GM12865 (cell line): ENCODE measurements at places on chromosomes 2 and 18.

- DNase-seq: no peak
These were observed 311.1 kb downstream of the NR4A2 start for GRCh38 chr2:156021146-156022040.

GRCh38 chr18:74742573-74743243 is 145.0 kb downstream of the ZNF407 start:
- DNase-seq: no peak

GRCh38 chr2:150520033-150520432 is 32.6 kb upstream of the RND3 start:
- no peak for DNase-seq

- DNase-seq: no peak
These were observed 670 bp downstream of the KCNIP3 start for GRCh38 chr2:95297639-95298395.

DNA sequence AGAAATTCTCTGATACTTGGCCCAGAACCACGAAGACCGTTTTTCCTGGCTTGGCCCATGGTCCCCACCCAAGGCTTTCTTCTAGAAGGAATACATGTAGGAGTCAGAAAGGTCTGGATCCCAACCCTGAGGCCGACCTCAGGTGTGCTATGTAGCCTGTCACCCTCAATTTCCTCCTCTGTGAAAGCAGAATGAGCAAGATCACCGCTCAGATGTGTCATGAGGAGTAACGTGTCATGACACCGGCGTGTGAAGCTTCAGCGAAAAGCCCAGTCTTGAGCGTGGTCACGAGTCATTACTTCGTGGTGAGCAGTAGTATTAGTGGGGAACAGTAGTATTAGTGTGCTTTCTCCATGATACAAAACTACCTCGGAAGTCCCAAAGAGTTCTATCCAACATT is 103.4 kb downstream of the ALPK2 start:
- peak; percentile 86 for DNase-seq

DNA sequence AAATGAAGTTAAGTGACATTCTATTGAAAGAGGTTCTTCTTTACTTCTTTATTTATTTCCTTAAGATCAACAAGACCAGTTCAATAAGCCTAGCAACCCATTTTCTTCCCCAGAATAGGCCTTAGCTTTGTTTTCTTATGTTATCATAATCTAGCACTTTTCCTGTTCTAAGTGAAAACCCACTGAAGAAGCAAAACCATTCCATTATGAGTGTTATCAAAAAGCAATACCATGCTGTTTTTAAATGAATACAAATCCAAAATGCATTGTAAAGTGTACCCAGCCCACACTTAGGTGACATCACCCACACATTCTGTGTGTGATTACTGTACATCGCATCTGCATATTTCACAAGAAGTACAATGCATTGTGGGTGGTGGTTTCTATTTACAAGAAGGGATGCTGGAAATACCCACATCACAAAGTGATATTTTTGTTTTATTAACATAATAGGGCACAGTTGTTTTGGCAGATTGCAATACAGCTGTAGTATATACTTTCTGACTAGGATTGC is 679.5 kb downstream of the KCNJ3 start:
- no peak for DNase-seq

DNA sequence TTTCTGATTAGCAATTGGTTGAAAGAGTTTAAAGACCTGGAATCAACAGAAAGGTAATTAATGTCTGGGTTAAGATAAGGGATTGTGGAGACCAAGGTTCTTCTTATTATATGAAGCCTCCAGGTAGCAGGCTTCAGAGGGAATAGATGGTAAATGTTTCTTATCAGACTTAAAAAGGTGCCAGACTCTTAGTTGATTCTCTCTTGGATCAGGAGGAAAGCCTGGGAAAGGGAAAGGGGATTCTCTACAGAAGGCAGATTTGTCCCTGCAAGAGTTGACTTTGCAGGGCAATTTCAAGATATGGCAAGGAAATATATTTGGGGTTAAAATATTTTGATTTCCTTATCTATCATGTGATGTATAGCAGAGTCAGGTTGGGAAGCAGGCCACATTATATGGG is 153.1 kb upstream of the ARL4C start:
- no peak for DNase-seq

DNA sequence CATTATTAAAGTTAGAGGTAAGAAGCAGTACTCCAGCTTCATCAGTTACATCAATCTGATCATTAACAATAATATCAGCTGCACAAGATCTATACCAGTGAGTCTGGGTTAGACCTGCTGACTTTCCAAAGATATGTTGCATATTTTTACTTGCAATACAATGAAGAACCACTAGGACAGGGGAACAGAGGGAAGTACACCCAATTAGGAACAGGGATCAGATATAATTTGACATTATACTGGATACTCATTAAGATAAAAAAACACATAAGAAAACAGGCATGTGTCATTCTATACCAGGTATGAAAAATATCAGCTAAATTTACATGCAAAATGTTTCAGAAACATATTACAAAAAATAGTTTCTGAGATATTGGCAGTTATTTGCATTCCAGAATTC is 995.1 kb upstream of the DDX18 start:
- no peak for DNase-seq

- DNase-seq: no peak
These were observed 9.5 kb upstream of the SMARCAL1 start for GRCh38 chr2:216402751-216403150.

DNA sequence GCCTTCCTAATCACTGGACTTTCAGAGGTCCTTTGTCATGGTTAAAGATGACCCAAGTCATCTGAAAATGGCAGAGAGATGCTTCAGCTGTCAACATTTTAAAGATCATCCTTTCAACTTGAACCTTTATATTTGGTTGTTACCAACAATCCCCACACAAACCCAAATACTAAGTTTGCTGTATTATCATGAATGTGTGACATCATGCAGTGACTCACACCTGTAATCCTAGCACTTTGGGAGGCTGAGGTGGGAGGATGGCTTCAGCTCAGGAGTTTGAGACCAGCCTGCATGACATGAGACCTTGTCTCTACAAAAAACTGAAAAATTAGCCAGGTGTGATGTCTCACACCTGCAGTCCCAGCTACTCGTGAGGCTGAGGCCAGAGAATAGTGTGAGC is 55.2 kb upstream of the NRP2 start:
- no peak for DNase-seq

GRCh38 chr2:174807931-174808330 is 43.7 kb upstream of the CHRNA1 start:
- DNase-seq: no peak

GRCh38 chr18:65411061-65411460 is 339.8 kb upstream of the CDH7 start:
- DNase-seq: no peak

- no peak for DNase-seq
These were observed 66.1 kb downstream of the TMEFF2 start for GRCh38 chr2:192128655-192129054.

DNA sequence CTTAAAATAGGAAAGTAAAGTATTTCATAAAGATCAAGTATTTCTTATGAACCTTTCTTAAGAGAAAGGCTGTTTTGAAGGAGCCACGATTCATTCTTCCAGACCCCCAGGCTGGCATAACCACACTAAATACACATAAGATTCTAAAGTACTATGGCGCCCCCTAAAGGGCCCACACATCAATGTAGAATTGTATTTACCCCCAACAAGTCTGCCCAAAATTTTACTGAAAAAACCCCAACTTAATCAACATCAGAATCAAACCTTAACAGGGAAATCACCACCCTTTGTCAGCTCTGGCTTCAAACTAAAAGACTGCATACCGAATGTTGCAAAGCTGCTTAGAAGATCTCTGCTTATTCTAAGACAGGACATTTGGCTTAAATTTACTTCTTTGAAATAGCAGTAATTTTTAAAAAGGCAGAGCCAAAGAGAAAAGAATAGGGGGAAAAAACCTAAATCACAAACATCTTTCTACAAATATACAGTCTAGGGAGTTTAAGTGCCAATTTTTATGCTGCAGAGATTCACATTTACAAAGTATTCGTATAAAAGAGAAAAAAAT is 20.4 kb upstream of the BCL2 start:
- peak; percentile 66 for DNase-seq

- no peak for DNase-seq
These were observed 521.9 kb upstream of the SALL3 start for GRCh38 chr18:78457731-78458130.

DNA sequence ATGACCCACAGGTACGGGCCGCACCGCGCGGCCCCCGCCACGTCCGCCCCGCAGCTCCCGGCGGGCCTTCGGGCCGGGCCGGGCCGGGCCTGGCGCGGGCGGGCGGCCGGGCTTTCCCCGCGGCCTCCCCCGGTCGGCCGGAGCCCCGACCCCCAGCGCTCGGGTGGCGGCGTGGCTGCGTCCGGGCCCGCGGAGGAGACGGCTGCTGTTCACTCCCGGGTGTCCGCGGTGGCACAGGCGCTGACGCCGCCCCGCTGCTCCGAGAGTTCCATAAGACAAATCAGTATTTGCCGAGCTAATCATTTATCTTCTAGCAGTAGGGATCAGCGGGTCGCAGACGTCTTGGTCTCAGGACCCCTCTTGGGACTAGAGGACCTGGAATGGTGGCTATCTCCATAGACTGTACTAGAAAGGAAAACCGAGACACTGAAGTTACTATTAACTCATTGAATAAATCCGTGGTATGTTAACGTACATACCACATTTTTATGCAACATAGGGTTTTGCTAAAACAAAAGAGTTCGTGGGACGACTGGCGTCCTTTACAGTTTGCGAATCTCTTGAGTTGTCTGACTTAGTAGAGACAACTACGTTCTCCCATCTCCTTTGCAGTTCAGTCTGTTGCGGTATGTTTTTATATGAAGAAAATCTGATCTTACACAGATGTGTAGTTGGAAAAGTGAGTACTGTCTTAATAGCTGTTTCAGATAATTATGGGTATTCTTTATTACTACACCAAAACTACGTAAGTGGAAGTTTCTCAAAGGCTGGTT is 500 bp downstream of the LIMS1 start:
- peak; percentile 50 for DNase-seq
